GM13976 (cell line): ENCODE measurements at places on chromosomes 16 and 17.

DNA sequence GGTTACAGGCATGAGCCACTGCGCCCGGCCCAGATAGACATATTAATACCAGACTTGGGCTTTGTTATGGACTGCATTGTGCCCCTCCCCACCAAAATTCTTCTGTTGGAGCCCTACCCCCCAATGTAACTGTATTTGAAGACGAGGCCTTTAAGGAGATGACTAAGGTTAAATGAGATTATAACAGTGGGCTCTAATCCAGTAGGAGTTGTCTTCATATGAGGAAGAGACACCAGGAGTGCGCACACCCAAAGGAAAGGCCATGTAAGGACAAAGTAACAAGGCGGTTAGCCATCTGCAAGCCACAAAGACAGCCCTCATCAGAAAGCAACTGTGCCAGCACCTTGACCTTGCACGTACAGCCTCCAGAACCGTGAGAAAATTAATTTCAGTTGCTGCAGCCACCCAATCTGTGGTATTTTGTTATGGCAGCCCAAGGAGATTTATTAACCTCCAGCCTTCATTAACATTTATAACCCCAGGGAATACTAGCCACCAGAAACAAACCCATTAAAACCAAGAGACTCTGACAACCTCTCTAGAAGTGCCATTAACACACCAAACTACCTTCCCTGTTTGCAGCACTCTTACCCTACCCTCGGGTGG, 107.6 kb downstream of the TTC19 start:
- no peak for DNase-seq

DNA sequence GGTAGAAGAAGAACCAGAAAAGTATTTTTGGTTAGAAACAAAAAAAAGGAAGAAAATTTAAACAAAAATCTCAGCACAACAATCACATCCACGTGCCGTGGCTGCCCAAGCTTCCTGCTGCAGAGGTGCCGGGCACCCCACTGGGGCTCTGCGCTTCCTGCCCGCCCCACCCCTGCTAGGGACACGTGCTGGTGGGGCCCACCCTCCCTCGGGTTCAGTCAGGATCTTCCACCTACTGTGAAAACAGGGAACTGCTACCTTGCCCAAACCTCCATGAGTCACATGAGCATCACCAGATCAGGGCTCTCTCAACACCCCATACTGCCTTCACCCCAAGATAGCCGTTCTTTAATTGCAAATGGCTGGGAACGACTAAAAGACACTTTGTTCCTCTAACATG, 24.4 kb upstream of the CYTH1 start:
- DNase-seq: no peak

- DNase-seq: no peak
Observed at GRCh38 chr17:39196808-39197291, 619 bp downstream of the CACNB1 start.

GRCh38 chr16:52465711-52466267, 81.2 kb downstream of the TOX3 start:
- no peak for DNase-seq

GRCh38 chr17:57352665-57353175, 96.4 kb downstream of the MSI2 start:
- DNase-seq: no peak
